Stimulated activated CD4-positive, alpha-beta T cell treated with anti-CD3 and anti-CD28 coated beads, Interleukin-15, amount 100 ng/mL, for 1 hour (primary cell): ENCODE measurements at places on chromosomes 11 and 22.

DNA sequence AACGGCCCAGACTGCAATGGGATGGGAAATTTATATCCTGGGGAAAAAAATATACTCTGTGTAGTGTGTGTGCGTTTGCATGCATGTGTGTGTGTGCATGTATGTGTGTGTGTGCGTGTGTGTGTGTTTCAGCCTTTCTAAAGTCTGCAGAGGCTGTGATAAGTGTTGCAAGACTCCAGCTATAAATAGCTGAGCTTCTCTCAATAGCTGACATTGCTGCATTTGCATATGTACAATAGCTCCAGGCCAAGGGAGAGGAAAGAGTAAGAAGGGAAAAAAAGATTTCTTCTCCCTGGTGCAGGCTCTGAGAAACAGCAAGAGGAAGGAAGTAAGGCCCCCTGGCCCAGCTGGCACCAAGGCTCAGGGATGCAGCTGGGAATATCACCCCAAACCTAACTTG lies 483.0 kb downstream of the MN1 start:
- DNase-seq, result no peak

DNA sequence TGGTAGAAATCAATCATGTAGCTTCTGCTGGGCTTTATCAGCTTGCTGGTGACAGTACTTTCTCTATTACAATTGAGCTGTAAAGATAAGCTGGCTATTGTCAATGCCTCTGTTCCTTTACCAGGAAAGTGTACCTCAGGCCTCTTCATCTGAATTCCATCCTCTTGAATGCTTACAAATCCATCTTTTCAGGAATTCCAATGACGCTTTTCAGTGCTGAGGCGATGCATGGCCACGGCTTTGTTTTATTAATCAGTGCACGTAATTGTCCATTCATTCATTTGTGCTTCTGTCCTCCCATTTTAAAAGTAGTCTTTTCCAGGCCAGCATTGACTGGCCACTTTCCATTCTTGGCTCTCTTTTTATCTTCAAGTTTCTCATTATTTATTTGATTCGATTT lies 202.0 kb downstream of the PGR start:
- no peak for DNase-seq

- DNase-seq, result no peak
Measured at GRCh38 chr11:92267278-92267677, 42.7 kb downstream of the FAT3 start.

- DNase-seq, result no peak
Measured at GRCh38 chr11:93089474-93090102, 108.2 kb downstream of the SLC36A4 start.

GRCh38 chr11:73200256-73200655 lies 17.8 kb upstream of the P2RY2 start:
- DNase-seq, result no peak

DNA sequence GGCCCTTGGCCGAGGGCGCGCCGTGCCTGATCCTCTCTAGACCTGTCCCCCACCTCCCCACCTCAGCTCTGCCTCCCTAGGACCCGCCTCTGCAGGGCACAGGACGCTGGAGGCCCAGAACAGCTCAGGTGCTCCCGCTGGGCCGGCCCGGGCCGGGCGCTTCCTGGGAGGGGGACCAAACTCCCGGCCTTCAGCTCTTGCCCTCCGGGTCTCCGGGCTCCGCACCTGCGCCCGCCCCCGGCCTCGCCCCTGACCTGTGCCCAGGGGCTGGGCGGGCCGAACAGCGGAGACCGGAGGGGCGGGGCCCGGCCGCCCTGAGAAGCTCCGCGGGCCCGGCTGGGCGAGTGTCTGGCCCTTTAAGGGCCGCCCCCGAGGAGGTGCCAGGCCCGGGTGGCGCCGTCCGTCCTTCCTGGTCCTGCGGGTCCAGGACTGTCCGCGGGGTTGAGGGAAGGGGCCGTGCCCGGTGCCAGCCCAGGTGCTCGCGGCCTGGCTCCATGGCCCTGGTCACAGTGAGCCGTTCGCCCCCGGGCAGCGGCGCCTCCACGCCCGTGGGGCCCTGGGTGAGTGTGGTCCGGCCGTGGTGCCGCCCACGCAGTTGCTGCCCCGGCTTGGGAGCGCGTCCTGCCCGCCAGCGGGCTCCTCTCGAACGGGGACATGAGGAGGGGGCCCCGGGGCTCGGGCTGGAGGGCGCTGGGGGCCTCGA lies at the start of gene SSH3:
Gene SSH3, plus strand, starts transcription at position 399 of the 703 bp plus-strand sequence. Its CDS starts 96 bp downstream, at position 495.
- no peak for DNase-seq

- peak; percentile 45 for DNase-seq
Measured at GRCh38 chr11:65204646-65205601, 23.2 kb downstream of the CAPN1 start.

DNA sequence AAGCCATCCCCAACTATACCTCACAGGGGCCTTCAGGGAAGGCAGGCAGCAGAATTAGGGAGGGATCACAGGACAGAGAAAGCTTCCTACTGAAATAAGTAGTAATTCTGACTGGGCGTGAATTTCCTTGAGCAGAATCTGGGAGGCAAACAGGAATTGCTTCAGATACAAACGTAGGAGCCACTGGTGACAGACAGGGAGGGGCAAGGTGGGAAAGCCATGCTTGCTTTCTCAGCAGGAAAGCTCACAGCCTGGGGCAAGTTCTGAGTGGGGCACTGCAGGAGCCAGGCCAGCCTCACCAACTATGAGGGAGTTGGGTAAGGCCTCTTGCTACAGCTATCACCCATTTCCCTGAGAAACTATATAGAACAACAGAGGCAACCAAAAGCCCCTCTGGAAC lies 43.6 kb downstream of the ARHGAP32 start:
- DNase-seq, result no peak

DNA sequence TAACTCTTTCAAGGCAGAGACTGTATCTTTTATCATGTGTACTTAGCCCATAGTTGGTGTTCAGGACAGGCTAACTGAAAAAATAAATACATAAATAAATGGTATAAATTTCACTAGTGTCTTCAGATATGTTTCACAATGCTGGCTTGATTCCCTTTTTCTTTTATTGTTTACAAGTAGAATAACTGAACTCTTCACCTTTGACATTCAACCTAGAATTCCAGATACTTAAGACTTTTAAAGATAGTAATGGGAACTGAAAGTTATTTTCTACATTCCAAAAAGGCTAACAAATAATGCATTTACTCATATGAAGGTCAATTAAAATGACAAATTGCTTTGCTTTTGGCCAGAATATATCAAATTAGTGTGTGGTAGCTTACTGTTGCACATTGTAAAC lies 411.3 kb upstream of the TENM4 start:
- no peak for DNase-seq

- no peak for DNase-seq
Measured at GRCh38 chr11:119365071-119365591, 16.4 kb downstream of the USP2 start.

DNA sequence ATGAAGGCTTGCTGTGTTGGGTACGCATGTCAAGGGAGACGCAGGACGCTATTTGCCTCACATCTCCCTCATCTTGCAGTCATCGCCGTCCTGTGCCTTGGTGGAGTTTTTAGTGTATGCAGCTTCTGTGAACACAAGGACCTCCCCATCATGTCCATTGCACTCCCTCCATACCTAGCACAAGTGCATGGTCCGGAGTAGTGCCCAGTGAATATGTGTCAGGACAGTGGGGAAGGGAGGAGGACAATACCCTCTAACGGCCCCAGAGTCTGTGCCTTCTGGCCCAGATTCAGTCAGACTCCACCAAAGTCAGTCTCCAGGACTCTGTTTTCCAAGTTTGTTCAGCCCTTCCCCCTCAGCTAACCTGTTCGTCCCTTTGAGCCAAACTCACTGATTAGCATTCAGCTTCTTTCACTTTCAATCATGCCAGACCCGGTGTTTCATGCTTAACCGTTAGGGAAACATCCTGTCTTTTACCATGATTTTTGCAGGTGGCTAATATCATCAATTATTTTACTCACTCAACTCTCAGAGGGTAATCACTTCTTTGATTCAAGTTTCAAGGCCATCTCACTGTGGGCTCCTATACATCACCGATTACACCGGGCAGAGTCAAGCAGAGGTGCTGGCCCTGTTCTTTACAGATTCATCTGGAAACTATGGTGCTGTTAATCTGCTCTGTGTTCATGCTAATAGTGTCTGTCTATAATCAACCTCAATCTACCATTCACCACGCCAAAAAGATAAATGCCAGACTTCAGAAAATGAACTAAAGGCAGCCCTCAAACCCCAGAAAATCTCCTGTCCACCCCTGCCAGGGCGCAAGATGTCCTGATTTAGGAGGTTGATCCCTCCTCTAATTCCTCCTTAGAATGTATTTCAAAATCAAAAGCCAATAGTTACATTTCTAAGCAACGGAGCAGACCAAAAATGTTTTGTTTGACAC lies 156.5 kb downstream of the RRAS2 start:
- no peak for DNase-seq

GRCh38 chr11:117663821-117664220 lies 133.2 kb downstream of the DSCAML1 start:
- no peak for DNase-seq
